ENCODE measurements at places on chromosomes 2 and 18. TPM values are rescaled to one million over a fixed set of nuclear protein-coding genes. Genes with fewer than 3 reads are reported as not detected.

Gene ZNF396
- 0.37 TPM for total RNA-seq

Gene ERICH2
- not detected for total RNA-seq

Gene SERPINB5
- not detected for total RNA-seq

Gene HOXD1
- total RNA-seq: not detected

Gene RBM44
- total RNA-seq: 0.37 TPM

Gene RAD51AP2
- not detected for total RNA-seq

Gene CCDC85A
- total RNA-seq: 0.73 TPM

Gene SLC39A6
- total RNA-seq: 74.5 TPM

Gene BOLL
- total RNA-seq: not detected

Gene CYTIP
- not detected for total RNA-seq

Gene LBX2
- 3.3 TPM for total RNA-seq

Gene SPHKAP
- total RNA-seq: not detected

Gene FBXO41
- 1.8 TPM for total RNA-seq

Gene LGALSL
- 2.9 TPM for total RNA-seq

Gene UGT1A4
- not detected for total RNA-seq

Gene UGT1A7
- not detected for total RNA-seq

Gene EML6
- 4.1 TPM for total RNA-seq

Gene SPATS2L
- total RNA-seq: 45.9 TPM

Gene RGPD3
- total RNA-seq: under 0.01 TPM

Gene IL1F10
- not detected for total RNA-seq

Gene PRSS56
- total RNA-seq: not detected

Gene UBR3
- 34.4 TPM for total RNA-seq

Gene CDK15
- 4.7 TPM for total RNA-seq

Gene VAMP8
- 0.59 TPM for total RNA-seq

Gene IL36A
- not detected for total RNA-seq
